NCI-H82 (cell line): ENCODE measurements at places on chromosomes 11 and 22.

DNA sequence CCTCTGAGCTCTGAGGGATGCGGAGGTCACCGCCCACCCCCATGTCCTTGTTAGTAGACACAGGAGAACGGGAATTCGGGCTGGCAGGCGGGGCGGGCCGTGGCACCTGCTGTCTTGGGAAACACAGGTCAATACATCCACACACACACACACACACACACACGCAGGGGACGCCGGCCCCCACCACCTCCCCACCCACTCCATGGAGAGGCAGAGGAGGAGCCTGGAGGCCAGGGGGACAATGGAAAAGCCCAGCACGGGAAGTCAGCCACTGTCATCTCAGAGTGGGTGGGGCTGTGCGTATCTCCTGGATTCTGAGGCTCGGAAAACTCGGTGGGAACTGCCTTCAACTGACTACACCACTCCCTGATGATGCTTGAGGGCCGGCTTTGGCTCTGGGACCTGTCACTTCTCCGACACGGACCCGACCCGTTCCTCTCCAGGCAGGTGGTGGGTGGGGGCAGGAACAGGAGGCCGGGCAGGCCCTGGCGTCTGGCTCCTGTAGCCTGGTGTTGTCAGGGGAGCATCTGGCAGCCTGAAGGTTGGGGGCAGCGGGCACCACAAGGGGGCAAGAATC is 18.5 kb upstream of the TMEM184B start:
- DNase-seq = no peak

- DNase-seq = no peak
Observed at GRCh38 chr11:61004761-61005181, 33.3 kb downstream of the CD6 start.

GRCh38 chr11:64499261-64500004 is 91.6 kb upstream of the SLC22A12 start:
- DNase-seq = no peak

DNA sequence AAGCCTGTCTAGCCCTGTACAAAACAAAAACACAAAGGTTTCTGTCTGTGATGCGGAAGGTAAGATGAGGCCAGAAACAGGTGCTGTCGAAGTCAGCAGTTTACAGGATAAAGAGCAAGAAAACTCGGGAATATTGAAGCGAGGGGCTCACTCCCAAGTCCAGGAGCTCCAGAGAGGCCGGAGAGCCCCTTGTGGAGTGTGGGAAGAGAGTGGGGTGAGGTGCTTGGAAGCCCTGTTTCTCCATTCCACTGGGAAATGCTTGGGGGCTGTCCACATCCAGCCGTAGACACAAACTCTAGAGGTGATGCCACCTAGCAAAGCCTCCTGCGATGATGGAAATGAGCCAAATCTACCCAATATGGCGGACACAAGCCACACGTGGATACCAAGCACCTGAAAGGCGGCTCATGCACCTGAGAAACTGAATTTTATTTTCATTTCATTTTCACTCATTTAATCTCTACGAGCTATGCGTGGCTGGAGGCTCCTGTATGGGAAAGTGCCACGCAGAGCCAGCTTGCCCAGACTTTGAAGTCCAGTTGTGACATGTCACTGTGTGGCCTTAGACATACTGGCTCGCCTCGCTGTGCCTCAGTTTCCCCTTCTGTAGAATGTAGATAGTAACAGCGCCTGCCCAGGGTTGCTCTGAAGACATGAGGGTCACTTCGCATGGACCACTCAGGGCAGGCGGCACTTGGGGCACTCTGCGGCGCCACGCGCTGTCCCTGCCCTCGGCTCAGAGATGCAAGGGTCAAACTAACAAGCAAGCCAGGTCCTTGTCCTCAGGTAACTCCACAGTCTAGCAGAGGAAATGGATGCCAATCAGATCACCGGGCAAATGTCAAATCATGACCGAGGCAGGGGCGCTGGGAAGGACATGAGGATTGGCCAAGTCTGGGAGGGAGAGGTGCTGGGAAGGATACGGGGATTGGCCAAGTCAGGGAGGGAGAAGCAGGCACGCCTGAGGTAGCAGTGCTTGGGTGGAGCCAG is 684.7 kb downstream of the TBC1D22A start:
- no peak for DNase-seq

GRCh38 chr11:81421251-81421860 is 1312.3 kb downstream of the FAM181B start:
- no peak for DNase-seq

- DNase-seq = peak; percentile 84
Observed at GRCh38 chr11:17528181-17528691, 16.0 kb downstream of the USH1C start.
